CMK (cell line): ENCODE measurements at places on chromosomes 6 and 20.

GRCh38 chr6:75089921-75090320 lies 115.9 kb downstream of the COL12A1 start:
- DNase-seq: no peak

DNA sequence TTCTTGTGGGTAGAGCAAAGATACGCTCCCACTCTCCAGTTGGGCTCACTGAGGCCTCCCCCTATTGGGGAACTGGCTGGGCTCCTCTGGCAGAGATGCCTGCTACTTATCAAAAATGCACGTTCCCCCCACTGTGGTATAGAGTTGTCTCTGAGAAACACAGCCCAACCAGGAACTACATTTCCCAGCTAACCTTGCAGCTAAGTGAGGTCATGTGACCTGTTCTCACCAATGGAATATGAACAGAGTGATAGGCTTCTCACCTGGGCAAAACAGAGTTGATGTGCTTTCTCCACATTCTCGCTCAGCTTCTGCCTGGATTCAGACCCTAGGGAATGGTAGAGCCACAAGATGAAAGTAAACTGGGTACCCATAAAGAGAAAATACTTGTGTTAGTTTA lies 49.1 kb upstream of the PTPRT start:
- no peak for DNase-seq

- DNase-seq: no peak
Observed at GRCh38 chr6:3557336-3557735, 100.5 kb upstream of the SLC22A23 start.

- no peak for DNase-seq
Observed at GRCh38 chr20:25297141-25297905, 49.4 kb downstream of the PYGB start.

GRCh38 chr6:69820018-69820417 lies 23.2 kb upstream of the LMBRD1 start:
- no peak for DNase-seq

DNA sequence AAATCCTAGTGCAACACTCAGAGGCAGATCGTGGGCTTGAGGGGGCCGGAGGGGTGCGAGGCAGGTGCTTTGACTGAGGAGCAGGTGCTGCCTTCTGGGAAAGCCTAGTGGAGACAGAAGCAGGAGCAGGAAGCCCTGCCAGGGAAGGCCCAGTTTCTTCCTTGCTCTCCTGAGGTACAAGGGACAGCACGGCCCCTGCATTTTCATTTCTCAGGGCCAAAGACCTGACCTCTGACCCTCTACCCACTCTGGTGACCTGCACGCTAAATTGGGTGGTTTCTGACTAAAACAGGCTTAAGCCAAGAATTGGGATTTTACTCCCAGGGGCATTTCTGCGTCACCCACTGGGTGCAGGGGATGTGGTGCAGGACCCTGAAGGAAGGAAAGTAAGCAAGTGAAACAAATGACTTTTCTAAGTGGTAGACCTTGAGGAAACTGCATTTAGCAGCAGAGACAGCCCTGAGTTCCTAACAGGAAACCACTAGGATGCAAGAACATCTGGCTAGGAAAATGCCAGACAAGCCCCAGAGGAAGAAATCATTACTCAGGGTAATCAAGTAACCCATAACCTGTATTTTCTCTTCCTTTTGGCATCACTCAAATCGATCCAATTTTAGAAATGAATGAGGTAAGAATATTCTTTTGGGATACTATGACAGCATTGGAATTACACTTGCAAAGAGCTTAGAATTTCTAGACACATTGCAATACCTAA lies 141.7 kb downstream of the CD164 start:
- DNase-seq: no peak

DNA sequence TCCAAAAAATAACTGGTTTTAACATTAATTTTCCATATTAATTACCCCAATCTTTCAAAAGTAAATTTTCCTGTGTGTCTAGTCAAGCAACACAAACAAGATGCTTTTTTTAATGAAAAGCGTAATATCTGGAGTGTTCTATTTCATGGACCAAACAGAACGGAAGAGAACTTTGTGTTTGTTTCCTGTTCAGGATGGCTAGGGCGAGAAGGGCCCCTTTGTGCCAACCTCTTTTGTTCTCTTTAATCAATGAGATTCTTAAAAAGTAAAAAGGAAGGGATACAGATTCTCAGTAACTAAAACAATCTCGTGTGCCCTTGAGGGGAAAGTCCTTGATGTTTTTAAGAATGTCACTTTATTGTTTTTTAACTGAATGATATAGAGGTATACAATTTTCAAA lies 55.7 kb downstream of the GNAS start:
- no peak for DNase-seq

DNA sequence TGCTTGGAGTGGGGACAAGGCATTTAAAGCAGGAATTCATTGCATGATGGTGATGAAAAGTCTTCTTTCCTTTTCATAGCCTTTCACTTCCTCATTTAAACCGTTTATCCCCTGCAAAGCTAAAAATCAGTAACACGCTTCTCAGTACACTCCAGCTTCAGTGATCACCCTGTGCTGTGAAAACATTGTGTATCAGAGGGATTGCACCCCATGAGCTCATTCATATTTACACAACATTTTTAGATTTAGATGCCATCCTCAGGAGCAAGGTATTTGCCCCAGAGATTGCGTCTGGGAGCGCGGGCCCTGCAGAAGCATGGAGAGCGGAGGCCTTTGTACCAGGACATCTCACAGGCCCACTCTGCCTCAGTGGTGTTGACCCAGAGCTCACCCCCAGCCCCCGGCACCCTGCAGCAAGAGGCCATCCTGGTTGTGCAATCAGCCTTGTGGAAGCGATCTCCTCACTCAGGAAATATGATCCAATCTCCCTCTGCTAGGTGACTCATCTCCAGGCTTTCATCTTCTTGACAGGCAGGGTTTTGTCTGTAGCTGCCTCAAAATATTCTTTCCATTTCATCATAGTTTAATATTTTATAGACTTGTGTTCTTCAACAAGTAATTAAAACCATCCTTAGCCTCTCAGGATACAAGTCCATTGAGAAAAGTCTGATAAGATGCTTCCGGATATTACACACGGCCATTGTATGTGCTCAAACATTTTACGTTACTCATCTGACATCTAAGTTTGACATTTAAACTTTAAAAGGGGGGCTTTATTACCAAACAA lies 38.9 kb upstream of the THBS2 start:
- no peak for DNase-seq

- DNase-seq: no peak
Observed at GRCh38 chr6:5412663-5413062, 151.3 kb downstream of the FARS2 start.

DNA sequence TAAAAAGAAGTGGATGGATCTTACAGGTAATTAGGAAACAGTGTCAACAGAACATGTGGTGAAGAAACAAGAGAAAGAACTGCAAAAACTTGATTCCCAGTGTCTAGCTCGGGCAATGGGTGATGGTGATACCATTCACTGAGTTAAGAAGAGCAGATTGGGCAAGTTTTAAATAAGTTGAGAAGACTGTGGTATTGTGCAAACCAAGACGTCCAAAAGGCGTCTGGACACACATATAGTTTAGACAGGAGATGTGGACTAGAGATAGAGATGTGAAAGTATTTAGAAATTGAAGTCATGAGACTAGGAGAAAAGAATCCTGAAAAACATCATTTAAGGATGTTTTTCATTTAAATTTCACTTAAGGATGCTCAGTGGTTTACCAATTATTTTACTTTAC lies 53.9 kb downstream of the CDK19 start:
- no peak for DNase-seq

DNA sequence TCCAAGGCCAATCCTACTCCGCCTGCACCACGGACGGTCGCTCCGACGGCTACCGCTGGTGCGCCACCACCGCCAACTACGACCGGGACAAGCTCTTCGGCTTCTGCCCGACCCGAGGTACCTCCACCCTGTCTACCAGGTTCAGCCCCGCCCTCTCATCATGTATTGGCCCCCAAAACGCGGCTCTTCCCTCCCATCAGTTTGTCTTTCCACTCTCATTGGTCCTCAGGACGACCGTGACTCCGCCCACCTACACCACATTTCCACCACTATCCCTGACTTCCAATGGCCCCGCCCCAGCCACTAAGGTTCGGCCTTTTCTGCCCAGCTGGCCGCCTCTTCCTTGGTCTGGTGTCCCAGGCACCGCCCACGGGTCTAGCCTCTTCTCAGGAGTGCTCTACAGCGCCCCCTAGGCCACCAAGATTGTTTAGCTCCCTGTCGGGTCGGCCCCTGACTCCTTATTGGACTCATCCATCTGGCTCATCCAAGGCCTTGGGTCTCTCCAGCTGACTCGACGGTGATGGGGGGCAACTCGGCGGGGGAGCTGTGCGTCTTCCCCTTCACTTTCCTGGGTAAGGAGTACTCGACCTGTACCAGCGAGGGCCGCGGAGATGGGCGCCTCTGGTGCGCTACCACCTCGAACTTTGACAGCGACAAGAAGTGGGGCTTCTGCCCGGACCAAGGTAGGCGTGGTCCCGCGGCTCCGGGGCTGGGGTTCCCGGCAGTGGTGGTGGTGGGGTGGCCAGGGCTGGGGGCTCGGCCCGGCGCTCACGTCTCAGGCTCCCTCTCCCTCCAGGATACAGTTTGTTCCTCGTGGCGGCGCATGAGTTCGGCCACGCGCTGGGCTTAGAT lies 3.1 kb downstream of the MMP9 start:
- peak; percentile 55 for DNase-seq

- no peak for DNase-seq
Observed at GRCh38 chr6:154848580-154848979, 115.4 kb downstream of the SCAF8 start.

- DNase-seq: no peak
Observed at GRCh38 chr6:4496284-4496683, 279.9 kb upstream of the CDYL start.

- no peak for DNase-seq
Observed at GRCh38 chr6:6866656-6867403, 240.9 kb upstream of the RREB1 start.

DNA sequence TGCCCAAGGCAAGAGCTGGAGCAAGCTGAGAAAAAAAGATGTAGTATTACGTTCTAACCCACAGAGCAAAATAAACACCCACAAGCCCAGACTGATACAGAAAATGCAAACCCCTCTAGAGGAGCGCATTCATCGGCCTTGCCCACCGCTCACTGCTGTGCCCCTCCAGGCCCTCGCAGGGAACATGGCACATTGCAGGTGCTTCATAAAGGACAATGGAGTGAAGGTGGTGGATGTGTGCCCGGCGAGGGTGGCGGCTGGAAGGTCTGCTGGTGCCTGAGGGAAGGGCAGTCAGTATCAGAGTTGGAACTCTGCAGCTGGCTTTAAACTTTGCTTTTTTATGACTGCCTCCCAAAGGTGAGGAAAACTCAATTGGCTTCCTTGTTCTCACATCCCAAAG lies 18.5 kb upstream of the IRF4 start:
- DNase-seq: no peak

DNA sequence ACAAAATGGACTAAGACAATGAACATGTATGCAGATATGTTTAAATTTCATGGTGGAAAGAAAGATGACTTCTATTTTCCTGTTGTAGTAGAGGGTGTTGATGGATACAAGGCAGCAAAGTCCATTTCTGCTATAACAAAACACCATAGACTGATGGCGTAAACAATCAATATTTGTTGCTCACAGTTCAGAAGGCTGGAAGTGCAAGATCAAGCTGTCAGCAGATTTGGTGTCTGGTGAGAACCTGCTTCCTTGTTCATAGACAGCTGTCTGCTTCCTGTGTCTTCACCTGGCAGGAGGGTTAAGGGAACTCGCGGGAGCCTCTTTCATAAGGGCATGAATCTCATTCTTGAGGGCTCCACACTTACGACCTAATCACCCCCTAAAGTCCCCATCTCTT lies 83.0 kb upstream of the ELOVL5 start:
- no peak for DNase-seq

GRCh38 chr6:72206606-72207005 lies 320.3 kb downstream of the RIMS1 start:
- DNase-seq: no peak

- DNase-seq: no peak
Observed at GRCh38 chr6:50843842-50844241, 25.2 kb downstream of the TFAP2B start.

- no peak for DNase-seq
Observed at GRCh38 chr6:150576651-150577226, 22.9 kb upstream of the PLEKHG1 start.
